Neural progenitor cell (in vitro differentiated cells): ENCODE measurements at places on chromosomes 11 and 22. TPM values are rescaled to one million over a fixed set of nuclear protein-coding genes. Genes with fewer than 3 reads are reported as not detected.

The MS4A1 gene
- total RNA-seq: not detected in 2 replicates

- DNase-seq: peak; percentile 58
These were observed 5.1 kb downstream of the CHEK2 start for GRCh38 chr22:28736301-28737155.

The OR10G8 gene
- not detected in 2 replicates for total RNA-seq

GRCh38 chr22:41902932-41903421, 11.9 kb downstream of the SHISA8 start:
- DNase-seq: no peak

DNA sequence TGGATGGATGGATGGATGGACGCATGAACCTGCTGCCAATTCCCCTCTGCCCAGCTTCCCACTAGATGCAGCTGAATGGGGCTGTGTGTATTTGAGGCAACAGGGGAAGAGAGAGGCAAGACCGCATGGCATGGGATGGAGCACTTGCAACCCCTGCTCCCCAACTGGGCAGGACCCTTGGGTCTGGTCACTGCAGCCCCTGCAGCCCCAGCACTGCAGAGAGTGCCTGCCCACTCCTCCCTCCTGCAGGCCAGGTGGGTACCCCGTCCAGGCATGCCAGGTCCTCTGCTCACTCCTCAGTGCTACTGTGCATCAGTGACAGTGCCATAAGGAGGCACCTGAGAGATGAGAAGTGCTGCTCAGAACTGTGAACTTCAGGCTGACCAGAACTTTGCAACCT, 40.3 kb downstream of the OSBPL5 start:
- DNase-seq: no peak

The OR52I2 gene
- not detected in 2 replicates for total RNA-seq

The CD82 gene
- total RNA-seq: 8.8 and 16.2 TPM in 2 replicates

GRCh38 chr11:12211331-12212065, 101.1 kb downstream of the MICAL2 start:
- no peak for DNase-seq

DNA sequence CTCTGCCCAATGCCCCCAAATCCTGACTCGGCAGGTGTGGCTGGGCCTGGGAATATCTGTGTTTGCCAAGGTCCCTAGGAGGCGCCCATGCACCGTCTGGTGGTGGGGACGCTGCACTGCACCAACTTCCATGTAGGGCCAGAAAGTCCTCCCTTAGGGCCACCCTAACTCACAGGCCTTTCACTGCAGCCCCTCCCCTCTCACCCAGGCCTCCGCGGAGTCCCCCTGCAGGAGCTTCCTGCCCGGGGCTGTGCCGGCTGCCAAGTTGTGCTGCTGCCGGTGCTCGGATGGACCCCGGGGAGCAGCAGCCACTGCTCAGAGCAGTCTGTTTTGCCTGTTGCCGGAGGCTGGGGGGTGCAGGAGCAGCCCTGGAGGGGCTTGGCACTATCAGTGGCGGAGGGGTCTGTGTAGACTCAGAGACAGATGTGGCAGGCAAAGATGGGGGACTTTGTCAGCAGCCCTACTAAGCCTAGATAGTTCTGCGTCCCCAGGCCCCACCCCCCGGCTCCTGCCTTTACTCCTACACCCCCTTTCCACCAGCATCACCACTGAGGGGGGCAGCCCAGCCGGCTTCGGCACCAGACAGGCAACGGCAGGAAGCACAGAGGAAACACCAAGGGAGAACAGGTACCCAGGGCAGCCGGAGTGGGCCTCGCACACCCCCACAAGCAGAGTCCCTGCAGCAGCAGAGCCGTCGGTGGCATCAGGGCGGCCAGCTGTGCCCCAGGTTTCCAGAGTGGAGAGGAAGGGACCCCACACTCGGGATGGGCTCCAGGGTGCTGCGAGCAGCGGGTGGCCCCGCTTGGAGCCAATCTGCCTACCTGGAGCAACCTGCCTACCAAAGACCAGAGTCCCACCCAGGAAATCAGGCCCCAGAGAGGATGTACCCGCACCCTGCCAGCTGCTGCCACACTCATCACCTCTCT, 124.3 kb downstream of the TRIM29 start:
- DNase-seq: peak; percentile 87

DNA sequence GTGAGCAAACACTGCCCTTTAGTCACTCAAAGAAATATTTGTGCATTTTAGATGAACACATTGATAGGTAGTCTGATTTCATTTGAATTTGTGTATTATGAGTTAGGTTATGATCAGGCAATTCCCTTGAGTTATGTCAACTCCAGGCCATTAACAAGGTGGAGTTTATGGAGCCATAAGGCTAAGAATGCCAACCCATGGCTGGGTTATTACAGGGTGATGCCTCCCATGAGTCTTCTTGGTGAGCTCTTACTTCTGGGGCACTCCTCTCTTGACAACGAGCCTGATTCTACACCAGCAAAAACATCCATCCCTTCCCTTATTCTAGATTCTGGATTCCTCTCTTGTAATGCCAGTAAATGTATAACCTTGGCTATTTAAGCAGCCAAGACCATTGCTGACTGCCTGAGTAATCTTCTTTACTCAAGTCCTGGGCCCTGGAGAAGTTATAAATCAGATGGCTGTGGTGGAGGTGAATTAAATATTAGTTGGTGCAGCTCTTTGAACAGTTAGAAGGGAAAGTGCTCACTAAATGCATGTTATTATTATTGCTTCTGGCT, 645.7 kb upstream of the TENM4 start:
- no peak for DNase-seq

- peak; percentile 99 for DNase-seq
These were observed 29.2 kb upstream of the WNT11 start for GRCh38 chr11:76235233-76236091.

- peak; percentile 78 for DNase-seq
These were observed 338.6 kb downstream of the SHANK2 start for GRCh38 chr11:70913715-70914231.

DNA sequence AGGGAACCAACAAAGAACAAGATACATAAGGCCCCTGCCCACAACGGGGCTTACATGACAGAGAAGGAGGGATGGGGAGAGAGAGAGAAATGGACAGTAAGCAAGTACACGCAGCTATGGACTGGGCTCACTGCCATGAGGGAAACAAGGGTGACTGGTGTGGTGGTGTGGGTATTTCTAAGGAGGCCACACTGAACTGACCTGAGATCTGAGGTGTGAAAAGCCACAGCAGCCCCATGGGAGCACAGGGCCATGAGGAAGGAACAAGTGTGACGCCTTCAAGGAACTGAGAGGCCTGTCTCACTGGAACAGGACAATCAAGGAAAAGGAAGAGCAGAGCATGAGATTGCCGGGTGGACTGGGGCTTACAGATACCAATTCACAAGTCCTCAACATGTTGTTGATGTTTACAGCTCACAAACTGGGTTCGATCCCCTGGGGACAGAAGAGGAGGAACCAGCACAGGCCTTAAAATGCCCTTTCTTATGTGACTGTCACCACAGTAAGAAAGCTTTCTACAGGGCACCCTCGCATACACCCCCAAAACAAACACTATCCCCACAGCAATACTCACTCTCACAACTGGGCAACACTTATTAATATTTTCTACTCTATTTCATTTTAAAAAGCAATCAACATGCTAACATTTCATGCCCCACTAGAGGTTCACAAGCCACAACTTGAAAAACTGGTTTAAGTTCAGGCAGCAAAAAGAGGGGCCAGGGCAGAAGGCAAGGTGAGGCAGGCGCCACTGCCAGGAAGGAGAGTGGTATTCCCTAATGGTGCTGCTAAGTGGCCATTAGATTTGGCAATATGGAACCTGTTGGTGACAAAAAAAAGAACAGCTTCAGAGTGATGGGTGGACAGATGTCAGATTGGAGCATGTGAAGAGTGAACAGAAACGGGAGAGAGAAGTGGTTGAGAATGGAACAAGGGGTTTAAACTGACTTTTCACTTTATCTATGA, 39.1 kb downstream of the TCIRG1 start:
- no peak for DNase-seq

DNA sequence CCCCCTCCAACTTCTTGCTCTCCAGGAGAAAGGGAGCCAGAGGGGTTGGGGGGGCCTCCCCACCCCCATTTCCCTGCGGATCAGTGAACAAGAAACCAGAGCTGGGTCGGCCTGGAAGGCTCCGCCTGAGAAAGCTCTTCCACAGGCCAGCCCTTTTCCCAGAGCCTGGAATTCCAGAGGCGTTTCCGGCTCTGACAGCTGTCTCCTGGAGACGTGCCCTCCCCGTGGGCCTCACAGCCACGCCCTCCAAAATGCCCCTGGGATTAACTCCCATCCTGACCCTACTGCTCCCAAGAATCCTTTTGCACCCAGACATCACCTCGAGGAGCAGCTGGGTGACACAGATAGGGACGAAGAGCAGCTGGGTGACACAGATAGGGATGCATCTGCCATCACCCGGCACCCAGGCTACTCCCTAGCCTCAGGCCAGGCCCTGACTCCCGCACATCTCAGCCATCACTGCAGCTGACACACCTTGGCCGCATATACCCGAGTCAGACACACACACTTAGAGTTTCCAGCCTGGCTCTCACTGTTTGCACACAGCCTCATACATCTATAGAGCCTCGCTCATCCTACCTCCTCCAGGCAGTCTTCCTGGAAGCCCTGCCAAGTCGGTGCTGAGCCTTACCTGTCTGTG, 7.6 kb upstream of the CDC42EP1 start:
- DNase-seq: peak; percentile 94

DNA sequence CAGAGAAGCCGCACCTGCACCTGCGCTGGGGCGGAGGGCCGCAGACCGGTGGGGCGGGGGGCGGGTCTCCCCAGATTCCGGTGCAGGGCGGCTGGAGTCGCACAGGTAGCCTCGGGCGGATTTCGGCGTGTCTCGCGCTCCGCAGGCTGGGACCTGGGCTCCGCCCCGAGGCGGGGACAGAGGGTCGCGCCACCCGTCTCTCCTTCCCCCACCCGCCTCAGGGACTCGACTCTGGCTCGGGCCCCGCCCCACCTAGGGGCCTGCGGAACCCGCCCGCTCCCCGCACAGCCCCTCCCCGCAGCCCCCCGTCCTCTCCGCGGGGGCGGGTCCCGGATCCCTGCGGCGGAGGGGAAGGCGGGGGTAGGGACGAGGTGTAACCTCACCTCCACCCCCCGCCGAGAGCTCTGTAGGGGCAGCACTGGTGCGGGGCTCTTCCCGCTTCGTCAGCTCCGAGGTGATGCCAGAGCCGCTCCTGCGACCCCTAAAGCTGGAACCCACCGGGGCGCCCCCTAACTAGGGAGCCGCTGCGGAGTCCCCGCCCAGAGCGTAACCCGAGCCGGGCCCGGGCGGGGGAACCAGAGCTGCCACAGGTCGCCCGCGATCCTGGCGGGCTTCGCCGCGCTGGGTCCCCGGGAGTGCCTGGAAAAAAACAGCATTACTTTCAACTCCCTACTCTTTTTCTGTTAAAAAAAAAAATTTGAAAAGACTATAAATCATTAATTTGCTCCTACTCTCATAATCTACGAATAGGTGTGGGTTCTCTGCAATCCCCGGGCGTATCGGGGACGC, at the start of gene SLC29A2:
Gene SLC29A2, minus strand, starts transcription at position 134 of the 789 bp plus-strand sequence. CDS start 169 bp downstream, outside the sequence.
- DNase-seq: peak; percentile 97

The ACRV1 gene
- 0.47 and 0.56 TPM in 2 replicates for total RNA-seq

- DNase-seq: no peak
These were observed 26.6 kb upstream of the AMPD3 start for GRCh38 chr11:10428453-10428852.

- DNase-seq: no peak
These were observed 316.3 kb upstream of the LARGE1 start for GRCh38 chr22:34236527-34236926.

DNA sequence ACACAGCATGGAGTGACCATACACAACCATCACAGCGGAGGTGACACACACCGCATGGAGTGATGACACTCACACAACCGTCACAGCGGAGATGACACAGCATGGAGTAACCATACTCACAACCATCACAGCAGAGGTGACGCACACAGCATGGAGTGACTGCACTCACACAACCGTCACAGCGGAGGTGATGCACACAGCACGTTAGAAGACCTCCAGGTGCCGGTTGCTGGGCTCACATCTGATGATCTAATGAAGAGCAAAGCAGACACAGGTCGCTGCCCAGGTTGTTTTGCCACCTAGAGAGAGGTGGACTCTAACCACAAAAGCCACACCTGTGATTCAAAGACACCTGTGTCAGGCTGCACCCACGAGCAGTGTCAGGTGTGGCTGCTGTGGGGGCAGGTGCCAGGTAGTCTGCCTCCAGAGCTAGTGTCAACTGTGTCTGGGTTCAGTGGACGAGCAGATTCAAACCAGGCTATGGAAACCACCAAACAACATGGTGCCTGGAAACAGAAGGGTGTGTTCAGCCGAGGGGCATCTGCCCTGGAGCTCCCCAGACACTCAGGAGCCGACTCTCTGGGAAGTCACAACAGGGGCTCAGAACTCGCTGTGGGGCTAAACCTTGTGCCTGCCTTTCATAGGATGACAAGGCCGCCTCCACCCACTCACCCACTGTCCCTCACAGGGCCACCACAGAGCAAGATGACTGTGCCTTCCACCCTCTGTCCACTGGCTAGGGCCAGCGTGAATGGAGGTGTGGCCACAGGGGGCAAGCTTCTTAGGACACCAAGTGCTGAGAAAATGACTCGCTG, 608.2 kb downstream of the TBC1D22A start:
- no peak for DNase-seq

DNA sequence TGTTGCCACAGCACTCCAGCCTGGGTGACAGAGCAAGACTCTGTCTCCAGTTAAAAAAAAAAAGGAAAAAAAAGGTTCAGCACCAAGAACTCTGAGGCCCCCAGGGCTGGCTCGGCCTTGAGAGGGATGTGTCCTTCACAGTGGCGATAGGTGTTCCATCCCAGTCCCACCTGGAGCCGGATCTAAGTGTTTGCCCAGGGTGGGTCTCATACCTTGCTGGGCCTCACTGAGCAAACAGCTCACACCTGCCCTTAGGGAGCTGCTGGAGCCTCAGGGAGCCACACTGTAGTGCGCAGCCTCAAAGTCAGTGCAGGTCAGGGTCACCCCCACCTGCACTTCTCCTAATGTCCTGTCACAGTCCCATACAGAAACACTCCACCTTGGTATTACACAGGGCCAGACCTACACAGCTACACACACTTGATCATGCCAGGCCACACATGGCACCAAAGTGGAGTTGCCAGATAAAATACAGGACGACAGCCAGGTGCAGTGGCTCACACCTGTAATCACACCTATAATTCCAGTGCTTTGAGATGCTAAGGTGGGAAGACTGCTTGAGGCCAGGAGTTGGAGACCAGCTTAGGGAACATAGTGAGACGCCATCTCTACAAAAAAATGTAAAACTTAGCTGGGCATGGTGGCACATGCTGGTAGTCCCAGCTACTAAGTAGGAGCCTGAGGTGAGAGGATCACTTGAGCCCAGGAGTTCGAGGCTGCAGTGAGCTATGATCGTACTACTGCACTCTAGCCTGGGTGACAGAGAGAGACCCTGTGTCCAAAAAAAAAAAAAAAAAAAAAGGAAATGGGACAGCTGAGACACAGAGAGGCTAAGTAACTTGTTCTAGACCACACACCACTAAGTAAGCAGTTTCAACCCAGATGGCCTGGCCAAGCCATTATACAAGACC, 7.3 kb downstream of the STARD10 start:
- DNase-seq: peak; percentile 0

The LAYN gene
- total RNA-seq: 0.26 and 0.37 TPM in 2 replicates
